ENCODE measurements at places on chromosomes 4 and X.

- DNase-seq: no peak
Observed at GRCh38 chr4:152278172-152278504, 257.8 kb downstream of the FBXW7 start.

DNA sequence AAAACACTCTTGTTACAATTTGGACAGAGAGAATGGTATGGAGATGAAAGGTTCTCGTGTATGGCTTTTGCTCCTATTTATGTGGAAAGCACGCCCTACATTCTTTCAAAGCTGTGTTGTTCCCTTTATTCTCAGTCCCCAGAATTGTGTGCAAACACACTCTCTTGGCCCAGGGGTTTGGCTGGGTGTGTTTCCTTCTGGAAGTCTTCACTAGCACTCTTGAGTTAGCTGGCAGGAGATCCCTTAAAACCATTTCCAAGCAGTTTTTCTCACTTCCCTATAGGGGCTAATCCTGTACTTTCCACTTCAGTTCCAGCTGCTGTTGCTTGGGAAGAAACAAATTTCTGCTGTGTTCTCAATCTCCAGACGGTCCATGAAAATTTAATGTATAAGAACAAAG is 35.1 kb downstream of the FHL1 start:
- DNase-seq: no peak

- no peak for DNase-seq
Observed at GRCh38 chr4:114479595-114479994, 119.0 kb upstream of the UGT8 start.

GRCh38 chrX:154021131-154021611 is 1.5 kb upstream of the IRAK1 start:
- no peak for DNase-seq

DNA sequence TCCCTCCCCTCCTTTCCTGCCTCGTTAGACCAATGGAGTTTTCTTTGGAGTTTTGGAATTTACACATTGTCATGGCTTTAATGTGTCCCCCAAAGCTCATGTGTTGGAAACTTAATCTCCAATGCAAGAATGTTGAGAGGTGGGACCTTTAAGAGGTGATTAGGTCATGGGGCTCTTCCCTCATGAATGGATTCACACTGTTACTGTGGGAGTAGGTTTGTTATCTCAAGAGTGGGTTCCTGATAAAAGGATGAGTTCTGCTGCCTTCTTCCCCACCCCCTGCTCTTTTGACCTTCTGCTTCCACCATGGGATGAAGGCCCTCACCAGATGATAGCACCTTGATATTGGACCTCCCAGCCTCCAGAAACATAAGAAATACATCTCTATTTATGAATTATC is 16.8 kb downstream of the MORF4L2 start:
- DNase-seq: no peak

DNA sequence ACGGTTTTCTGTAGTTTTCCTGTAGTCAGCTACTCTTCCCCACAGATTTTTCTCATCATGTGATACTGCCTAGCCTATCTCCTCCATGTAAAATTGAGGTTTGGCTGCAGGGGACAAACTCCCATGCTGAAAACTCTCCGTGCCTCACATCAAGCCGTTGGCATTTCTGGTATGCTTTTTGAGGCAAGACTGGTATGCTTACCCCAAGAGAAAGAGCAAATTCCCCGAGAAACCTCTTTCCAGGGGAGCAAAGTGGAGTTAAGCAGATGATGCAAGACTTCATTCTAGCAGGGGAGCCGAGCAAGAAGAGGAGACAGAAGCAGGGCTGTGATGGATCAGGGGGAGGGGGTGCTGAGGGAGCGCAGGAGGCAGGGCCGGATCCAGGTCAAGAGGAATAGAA is 4.8 kb downstream of the SOWAHD start:
- DNase-seq: peak; percentile 48

GRCh38 chrX:11992271-11992670 is 146.0 kb upstream of the FRMPD4 start:
- no peak for DNase-seq

DNA sequence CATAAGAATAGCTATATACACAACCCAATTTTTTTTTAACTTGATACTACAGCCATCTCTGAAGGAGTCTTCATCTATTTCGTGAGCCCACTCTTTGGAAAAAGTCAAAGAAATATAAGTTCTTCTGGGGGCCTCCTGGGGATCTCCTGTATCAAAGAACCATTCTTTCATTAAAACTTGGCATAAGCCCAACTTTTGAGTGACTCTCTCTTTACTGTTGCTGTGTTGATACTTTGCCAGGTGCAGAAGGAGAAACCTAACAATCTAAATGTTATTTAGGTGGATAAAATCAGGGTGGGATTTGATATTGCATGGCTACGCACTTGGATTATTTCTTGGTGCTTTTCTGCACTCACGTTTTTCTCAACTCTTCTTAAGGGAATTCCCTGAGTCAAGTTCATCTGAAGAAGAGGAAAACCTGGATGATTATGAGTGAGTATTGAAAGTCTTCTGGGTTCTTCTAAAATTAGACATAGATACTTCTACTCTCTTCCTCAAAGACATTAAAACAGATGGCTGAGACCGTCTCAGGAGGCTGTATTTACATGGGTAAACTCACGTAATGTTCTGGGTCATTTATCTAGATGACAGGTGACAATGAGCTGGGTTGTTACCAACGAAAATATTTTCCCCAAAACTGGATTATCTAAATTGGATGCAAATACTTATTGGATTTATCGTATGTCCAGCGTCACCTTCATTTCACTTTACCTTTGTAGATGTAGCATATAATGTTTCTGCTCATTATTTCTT is 25.2 kb downstream of the BMX start:
- DNase-seq: no peak

DNA sequence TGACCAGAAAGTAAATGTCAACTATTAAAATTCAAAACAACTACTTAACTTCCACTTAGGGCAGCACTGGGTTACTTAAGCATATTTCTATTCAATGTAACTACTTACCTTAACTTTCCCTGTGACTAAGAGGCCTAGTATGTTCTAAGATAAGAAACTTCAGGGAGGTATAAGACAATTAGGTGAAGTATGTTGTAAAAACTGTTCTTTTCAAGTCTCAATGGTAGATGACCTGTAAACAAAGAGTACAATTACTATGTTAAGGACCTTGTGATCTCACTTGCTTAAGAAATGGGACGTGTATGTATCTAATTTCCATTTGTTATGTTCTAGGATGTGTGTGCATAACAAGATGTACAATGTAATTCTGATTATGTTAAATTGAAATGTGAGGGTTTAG is 960.5 kb downstream of the CCSER1 start:
- DNase-seq: no peak

DNA sequence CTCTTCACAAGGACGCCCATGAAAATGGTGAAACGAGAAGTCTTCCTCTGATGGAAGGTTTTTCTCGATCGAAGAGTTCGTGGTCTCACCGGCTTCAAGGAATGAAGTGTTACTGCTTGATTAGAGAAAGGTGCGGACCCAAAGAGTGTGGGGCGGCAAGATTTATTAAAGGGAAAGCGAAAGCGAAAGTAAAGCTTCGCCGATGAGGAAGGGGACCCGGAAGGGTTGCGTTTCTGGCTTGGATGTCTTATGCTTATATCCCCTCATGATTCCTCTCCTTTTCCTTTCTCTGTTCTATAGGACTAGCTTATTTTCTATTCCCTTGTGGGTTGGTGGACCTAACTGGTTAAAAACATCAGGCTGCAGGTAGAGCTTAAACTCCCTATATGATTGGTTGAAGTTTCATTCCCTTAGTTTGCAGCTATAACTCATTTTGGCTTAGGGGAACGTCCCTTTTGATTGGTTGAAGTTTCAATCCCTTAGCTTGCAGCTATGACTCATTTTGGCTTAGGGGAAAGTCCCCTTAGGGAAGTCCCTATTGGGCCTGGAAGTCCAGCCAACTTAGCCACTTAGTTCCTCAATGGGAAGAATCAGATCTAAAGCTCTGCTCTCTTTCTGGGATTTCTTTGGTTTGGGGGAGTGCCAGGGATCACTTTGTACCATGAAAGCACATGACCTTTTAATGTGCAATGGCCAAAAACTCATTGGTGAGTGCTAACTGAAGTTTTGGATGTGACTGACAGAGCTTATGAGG is 1025.0 kb upstream of the PCDH10 start:
- no peak for DNase-seq

GRCh38 chrX:115642895-115643530 is 82.0 kb downstream of the PLS3 start:
- peak; percentile 68 for DNase-seq

- no peak for DNase-seq
Observed at GRCh38 chrX:119036107-119037029, 36.4 kb upstream of the CT47C1 start.

DNA sequence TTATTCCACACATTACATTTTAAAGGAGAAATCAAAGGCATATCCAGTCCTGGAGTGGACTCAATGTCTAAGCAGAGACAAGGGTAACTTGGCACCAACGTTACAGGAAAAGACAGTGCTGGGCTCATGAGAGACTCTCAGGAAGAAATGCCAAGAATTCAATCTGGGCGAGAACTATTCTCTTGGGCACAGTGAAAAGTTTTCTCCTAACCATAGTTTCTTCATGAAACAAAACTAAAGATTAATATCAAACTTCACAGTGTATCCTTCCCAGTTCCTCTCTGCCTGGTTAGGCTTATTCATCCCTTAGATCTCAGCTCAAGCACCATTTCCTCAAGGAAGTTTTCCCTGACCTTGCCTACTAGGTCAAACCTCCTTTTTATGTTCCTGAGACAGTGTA is 109.4 kb upstream of the TLL1 start:
- no peak for DNase-seq

- peak; percentile 62 for DNase-seq
Observed at GRCh38 chr4:7206911-7207567, 14.7 kb downstream of the SORCS2 start.

GRCh38 chr4:94544811-94545210 is 93.1 kb downstream of the PDLIM5 start:
- no peak for DNase-seq

DNA sequence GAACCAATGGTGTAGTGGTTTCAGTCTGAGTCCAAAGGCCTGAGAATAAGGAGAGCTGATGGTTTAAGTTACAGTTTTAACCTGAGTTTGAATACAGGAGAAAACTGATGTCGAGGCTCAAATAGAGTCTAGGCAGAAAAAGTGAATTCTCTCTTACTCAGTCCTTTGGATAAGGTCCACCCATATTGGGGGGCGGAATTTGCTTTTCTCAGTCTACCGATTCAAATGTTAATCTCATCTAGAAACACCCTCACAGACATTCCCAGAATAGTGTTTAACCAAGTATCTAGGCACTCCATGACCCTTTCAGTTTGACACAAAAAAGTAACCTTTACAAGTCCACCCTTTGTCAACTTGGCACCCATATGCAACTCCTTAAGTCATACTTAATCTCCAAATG is 216.0 kb downstream of the GRID2 start:
- no peak for DNase-seq

- no peak for DNase-seq
Observed at GRCh38 chrX:46447384-46447783, 97.8 kb downstream of the ZNF674 start.
